ENCODE measurements at places on chromosomes 5 and 9. TPM values are rescaled to one million over a fixed set of nuclear protein-coding genes. Genes with fewer than 3 reads are reported as not detected.

- DNase-seq: no peak
Observed at GRCh38 chr5:141986072-141986471, 17.2 kb downstream of the RNF14 start.

- no peak for DNase-seq
Observed at GRCh38 chr9:84969084-84969483, 299.6 kb downstream of the NTRK2 start.

The ENHO gene
- total RNA-seq: 27.9 TPM

The CACNA1B gene
- total RNA-seq: 11.5 TPM

DNA sequence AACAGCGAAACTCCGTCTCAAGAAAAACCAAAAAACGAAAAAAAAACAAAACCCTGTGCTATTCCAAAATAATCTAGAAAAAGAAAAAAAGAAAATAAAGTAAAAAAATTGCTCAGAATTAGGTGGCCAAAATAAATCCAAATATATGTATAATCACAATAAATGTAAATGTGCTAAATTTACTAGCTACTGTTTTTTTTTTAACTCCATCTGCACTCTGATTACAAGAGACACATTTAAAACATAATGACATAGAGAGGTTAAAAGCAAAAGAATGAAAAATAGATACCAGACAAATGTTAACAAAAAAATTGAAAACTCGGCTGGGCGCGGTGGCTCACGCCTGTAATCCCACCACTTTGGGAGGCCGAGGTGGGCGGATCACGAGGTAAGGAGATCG, 66.1 kb downstream of the FGF1 start:
- DNase-seq: no peak
